ENCODE measurements at places on chromosomes 6 and 20.

DNA sequence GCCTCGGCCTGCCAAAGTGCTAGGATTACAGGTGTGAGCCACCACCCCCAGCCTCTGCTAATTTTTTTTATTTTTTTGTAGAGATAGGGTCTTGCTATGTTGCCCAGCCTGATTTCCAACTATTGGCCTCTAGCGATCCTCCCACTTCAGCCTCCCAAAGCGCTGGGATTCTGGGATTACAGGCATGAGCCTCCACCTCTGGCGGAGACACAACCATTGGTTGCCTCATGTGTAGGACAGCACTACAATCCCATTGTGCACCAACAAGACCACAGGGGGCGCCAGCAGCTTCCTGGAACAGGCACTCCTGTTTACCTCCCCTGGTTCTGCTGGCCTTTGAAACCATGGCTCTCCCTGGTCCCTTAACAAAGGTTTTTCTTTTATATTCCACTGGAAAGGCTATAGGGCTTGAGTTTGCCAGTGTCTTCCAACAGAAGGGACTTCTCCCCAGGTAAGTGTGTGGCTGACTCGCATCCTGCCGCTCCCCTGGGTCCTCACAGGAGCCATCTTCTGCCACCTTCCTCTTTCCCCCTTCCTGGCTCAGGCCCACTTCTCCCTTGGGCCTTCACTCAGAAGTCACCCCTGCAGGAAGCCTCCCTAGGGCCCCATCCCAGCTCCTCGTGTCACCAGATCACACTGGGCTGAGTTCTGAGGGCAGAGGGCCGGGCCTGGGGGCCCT, 39.2 kb upstream of the TLDC2 start:
- no peak for DNase-seq

- no peak for DNase-seq
These were observed 47.2 kb downstream of the TMEM242 start for GRCh38 chr6:157276134-157276532.

DNA sequence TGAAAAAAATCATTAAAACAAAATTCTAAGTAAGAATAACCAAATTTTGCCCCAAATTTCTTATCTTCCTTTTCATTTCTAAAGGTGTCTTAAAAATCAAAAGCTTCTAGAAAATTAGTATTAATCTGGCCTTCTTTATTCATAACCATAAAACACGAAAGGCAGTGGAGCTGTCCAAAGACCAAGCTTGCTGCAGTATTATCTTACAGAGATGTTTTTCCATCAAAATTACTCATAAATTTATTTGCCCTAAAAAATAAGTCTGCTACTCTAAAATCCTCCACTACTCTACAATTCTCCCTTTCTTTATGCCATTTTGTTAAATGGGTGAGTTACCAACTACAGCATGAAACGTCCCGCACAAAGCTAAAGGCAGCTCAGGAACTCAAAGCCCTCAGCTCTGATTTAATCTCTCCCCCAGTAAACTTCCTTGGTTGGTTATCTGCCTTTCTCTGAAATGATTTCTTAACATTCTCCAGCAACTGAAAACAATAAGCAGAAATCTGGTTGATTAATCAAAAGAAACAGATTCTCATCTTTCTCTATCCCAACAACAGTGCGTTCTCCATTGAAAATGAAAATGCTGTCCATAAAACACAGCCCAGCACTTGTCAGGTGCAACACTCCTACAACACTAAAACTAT, 2.1 kb downstream of the USP49 start:
- DNase-seq, result no peak

DNA sequence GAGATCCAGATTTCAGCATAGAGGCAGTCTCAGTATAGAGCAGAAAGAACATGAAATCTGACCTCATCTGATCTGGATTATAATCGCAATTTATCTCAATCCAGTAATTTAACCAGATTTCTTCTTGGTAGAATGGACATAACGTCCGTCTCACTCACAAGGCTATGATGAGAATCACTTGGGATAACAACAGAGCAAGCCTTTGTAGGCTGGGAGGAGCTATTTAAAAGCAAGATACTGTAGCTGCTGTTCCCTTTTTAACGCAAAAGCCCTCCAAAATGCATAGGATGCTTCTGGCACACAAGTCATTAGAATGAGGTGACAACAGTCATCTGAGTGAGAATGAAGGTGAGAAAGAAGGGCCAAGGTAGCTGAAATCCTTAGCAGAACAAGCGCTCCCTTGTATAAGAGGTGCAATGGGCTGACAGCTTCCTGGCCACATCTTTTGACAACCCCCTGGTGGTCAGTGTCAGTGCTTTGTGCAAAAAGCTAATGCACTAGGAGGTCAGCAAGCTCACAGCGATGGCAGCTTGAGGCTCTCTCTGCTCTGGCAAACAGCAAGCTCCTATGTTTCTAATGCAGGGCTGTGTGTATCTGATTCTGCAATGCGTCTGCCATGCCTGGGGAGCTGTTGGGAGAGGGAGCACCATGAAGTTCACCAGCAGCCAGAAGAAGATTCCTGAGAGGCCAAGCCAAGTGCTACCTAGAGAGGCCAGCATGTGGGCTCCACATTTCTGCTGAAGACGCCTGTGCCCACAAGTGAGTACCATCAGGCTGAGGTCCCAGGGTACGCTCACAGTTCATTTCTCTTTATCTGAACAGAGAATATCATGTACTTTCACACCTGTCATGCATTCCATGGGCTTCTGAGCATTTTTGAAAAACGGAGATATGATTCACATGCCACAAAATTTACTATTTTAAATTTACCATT, 16.2 kb downstream of the METTL24 start:
- DNase-seq, result no peak

- DNase-seq, result no peak
These were observed 90.1 kb downstream of the KLHL32 start for GRCh38 chr6:97014595-97014994.

DNA sequence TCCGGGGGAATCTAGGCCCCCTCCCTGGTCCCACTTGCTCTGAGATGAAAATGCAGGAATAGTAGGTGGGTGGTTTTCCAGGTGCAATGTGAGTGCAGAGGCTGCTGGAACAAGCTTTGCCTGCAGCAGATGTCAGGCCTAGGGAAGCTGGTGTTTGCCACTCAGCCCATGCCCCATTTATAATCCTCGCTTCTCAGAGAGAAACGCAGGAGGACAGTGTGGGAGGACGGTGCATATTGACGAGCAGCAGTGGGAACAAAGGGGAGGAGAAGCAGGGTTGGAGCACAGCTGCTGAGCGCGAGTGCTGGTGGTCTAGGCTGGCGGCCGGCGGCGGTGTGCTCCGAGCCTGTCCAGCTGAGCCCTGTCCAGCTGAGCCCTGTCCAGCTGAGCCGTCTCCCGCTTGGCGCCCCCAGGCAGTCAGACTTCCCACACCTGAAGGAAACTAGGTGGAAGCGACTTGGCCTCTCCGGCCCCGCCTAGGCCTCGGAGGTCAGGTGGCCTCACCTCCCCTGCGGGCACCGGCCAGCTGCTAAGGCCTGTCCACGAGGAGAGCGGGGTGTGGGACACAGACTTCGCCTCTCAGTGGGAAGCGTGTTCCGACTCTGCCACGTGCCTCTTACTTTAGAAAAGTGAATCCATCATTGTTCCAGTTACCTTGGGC, 49.7 kb upstream of the FRMD1 start:
- no peak for DNase-seq

DNA sequence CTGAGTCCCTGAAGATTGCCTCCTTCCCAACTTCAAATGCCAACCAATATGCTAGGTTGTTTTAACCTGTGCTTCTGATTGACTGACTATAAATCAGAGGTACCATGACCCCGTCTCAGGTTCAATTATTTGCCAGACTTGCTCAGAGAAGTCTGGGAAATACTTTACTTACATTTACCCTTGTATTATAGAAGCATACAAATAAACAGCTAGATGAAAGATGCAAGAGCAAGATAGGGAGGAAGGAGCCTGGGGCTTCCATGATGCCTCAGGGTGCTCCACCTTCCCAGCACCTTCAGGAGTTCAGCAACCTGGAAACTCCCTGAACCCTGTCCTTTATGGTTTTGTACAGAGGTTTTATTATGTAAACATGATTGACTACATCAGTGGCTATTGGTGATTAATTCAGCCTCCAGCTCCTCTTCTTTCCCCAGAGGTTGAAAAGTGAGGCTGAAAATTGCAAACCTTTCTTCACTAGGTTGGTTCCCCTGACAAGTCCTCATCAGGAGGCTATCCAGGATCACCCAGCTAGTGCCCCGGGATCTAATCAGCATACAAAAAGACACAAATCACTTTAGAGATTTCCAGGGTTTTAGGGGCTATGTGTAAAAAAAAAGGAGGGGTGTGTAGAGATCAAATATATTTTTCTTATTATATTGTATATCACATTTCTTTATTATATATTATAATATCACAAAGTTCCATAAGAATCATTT, 547.7 kb downstream of the EPM2A start:
- no peak for DNase-seq

- no peak for DNase-seq
These were observed 4.2 kb downstream of the KCNB1 start for GRCh38 chr20:49478266-49478665.
